ENCODE measurements at places on chromosomes 11 and 22. TPM values are rescaled to one million over a fixed set of nuclear protein-coding genes. Genes with fewer than 3 reads are reported as not detected.

Gene CCDC73
- not detected for total RNA-seq

Gene CYP2D6
- 1.9 TPM for total RNA-seq

Gene OR51I1
- total RNA-seq: not detected

Gene PAK1
- total RNA-seq: 47.1 TPM

Gene MYRF
- total RNA-seq: 4.9 TPM

Gene OR51F2
- total RNA-seq: not detected

Gene SIDT2
- 38.1 TPM for total RNA-seq

Gene NAALAD2
- not detected for total RNA-seq

Gene CCDC15
- 9.2 TPM for total RNA-seq

Gene DGAT2
- total RNA-seq: 1.4 TPM

Gene DEUP1
- not detected for total RNA-seq

Gene ASCL3
- total RNA-seq: not detected

Gene TOMT
- not detected for total RNA-seq

Gene UBQLNL
- 0.28 TPM for total RNA-seq

Gene DNAJB7
- not detected for total RNA-seq

Gene EMID1
- 0.18 TPM for total RNA-seq

Gene SH3BP1
- total RNA-seq: 162 TPM

Gene CDPF1
- total RNA-seq: 11.8 TPM

Gene ANO1
- total RNA-seq: not detected

Gene ACRV1
- total RNA-seq: not detected

Gene CRYBB2
- not detected for total RNA-seq

Gene TYR
- total RNA-seq: not detected

Gene IRAG1
- not detected for total RNA-seq

Gene SLC7A4
- not detected for total RNA-seq

Gene KIRREL3
- not detected for total RNA-seq

Gene RASGRP2
- total RNA-seq: 179 TPM

Gene MUC2
- not detected for total RNA-seq

Gene ZNRF3
- total RNA-seq: 0.40 TPM

Gene HEPHL1
- not detected for total RNA-seq

Gene SERPIND1
- total RNA-seq: not detected

Gene MOGAT2
- not detected for total RNA-seq

Gene HPS5
- 22.6 TPM for total RNA-seq

Data from activated CD4-positive, alpha-beta memory T cell treated with anti-CD3 and anti-CD28 coated beads, Interleukin-2, amount 10 ng/mL, durations not matched to agents 7 days and 5 days (primary cell).